HuH-7.5 (cell line): ENCODE measurements at places on chromosomes 3 and 15.

GRCh38 chr15:61915640-61916039 is 144.6 kb downstream of the VPS13C start:
- DNase-seq: no peak

- DNase-seq: no peak
These were observed 147.7 kb downstream of the VGLL4 start for GRCh38 chr3:11495948-11496557.

DNA sequence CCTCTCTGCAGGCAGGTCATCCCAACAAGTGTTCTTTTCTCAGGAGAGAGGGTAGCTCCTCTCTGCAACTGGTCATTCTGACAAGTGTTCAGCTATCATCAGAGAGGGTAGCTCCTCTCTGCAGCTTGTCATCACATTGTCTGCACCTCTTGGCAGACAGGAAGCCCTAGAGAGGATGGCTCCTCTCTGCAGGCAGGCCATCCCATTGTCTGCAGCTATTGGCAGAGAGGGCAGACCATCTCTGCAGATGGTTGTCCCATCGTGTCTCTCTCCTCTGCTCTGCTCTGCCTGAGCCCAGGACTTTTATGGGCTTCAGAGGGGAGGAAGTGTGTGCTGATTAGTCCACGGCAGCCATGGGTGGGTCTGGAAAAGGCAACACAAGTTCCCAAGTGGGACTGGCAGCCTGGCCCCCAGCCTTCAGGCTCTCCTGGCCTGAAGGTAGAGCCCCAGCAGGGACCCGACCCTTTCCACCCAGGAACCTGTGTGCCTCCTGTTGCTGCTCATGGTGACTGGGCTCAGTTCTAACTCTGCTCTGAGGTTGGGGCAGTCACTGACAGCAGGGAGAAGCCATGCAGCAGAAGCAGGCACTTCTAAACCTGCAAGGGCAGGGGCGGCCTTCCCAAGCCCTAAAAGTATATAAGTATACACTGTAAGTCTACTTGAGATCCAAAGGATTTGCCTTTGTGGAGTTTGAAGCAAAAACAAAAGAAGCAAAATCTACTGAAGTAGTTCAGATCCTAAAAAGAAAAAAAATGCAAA is 637.9 kb downstream of the PLOD2 start:
- no peak for DNase-seq

DNA sequence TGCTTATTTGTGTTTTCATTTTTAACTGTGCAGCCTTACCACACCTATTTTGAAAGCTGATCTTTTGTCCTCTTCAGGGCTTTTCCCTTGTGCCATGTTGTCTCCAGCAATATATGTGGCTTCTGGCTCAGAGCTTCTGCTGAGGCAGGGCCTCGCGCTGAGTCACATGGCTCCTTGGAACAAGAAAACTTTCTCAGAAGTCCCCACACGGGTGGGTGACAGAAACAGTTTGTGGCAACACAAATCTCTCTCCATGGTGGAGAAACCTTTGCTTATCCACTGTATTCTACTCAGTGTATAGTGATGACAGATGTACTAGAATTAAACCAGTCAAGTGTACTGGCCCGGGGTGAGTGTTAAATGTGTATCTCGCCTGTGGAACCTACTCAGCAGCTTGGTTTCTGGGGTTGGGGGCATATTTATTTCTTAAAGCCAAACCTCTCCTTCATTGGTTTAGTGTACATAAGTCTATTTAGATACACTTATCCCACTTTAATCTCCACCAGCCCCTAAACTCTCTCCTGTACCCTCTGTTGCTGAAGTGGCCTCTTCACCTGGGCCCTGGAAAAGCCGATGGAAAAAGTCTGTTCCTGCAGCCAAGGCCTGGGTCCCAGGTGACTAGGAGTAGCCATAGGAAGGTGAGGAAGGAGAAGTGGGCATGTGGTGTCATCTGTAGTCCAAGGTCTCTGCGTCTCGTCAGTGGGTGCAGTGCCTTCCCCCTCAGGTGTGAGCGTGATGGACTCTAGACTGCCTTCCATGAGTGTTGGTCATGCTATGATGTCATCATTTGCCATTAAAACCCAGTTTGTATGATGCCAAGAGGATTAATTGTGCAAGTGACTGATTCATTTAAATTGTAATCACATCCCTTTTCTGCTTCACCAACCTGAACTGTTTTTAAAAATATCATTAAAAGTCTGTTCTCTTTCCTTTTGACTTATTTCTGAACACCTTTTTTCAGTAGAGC is 3.2 kb upstream of the FBXL22 start:
- DNase-seq: no peak

GRCh38 chr3:104596551-104596950 is 770.2 kb upstream of the ALCAM start:
- DNase-seq: peak; percentile 10

DNA sequence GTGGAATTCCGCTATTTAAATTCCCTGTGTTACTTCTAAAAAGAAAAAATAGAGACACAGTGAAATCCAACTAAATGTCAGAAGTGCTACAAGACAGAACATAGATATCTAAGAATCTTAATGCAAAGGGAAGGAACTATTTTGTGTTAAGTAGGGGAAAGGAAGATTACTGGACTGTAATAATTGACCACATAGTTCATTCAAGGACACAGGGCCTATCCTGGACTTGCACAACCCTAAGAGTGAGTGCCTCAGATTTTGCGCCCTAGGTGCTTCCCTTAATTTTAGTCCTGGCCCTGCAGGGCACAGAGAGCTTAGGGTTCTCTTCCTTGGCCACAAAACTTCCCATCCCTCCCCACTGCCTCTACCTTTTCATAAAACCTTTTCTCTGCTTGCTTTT is 3.5 kb upstream of the IL20RB start:
- DNase-seq: no peak

DNA sequence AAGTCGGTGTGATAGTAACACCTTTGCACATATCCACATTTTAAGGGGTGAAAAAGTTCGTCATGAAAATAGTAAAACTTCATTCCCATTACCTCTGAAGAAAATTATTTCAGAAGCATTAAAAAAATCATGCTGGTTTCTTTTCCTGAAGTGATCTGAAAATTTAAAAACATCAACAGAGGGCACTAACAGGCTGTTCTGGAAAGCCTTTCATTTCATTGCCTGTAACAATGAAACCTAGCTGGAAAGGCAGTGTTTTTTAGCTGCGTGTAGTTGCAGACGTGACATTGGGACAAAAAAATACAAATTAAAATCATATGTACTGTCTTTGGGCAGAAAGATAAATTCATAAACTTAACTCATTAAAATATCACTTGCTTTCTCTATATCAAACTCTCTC is 993.8 kb downstream of the GBE1 start:
- DNase-seq: no peak

- DNase-seq: no peak
These were observed 466.2 kb upstream of the ADAMTS9 start for GRCh38 chr3:65153850-65154512.

DNA sequence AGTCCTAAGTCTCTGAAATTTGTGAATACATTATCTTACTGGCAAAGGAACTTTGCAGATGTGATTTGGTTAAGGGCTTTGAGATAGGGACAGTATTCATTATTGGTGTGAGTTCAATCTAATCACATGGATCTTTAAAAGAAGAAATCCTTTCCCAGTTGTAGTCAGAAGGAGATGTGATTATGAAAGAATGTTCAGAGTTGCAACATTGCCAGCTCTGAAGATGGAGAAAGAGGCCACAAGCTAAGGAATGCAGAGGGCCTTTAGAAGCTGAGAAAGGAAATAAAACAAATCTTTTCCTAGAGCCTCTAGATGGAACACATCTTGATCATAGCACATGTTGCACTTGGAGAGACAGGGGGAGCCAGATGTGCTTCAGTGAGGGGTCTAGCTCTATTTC is 27.7 kb upstream of the SIAH2 start:
- no peak for DNase-seq

- DNase-seq: no peak
These were observed 186.7 kb upstream of the WNT5A start for GRCh38 chr3:55673764-55674163.

DNA sequence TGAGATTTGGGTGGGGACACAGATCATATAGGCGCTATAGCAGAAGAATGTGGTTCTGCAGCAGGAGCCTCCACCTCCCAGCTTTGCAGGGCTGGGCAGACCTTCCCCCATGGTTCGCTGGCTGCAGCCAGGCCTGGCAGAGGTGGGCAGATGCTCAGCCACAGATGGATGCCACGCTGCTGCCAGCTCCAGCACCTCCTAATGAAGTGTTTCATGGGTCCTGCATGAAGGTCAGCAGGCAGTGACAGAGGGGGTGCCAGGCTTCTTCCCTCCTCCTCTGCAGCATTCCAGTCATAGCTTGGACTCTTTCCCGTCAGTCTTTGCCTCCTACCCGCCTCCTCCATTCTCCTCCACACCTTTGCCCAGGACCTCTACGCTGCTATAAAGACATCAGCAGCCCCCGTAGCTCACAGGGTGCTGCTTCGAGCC is 85.9 kb downstream of the SLCO3A1 start:
- DNase-seq: no peak

GRCh38 chr3:114466251-114466650 is 172.4 kb downstream of the TIGIT start:
- no peak for DNase-seq

DNA sequence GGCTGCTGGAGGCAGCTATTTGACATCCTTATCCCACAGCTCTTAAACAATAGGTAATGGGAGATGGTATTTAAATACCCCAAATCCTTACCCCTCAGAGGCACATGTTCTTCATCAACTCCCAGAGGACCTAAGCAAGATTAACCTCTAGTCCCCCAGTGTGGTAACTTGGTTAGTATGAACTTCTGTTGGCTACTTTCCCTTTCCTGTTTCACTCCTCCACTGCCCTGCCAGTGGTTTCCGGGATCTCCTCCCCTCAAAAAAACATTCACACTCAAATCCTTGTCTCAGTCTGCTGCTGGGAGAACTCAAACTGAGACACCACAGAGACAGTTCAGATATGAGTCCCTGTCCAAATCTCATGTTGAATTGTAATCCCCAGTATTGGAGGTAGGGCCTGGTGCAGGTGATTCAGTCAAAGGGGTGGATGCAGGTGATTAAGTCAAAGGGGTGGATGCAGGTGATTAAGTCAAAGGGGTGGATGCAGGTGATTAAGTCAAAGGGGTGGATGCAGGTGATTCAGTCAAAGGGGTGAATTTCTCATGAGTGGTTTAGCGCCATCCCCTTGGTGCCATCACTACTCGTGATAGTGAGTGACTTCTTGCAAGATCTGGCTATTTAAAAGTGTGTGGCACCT is 335.0 kb upstream of the CTNNB1 start:
- DNase-seq: no peak

DNA sequence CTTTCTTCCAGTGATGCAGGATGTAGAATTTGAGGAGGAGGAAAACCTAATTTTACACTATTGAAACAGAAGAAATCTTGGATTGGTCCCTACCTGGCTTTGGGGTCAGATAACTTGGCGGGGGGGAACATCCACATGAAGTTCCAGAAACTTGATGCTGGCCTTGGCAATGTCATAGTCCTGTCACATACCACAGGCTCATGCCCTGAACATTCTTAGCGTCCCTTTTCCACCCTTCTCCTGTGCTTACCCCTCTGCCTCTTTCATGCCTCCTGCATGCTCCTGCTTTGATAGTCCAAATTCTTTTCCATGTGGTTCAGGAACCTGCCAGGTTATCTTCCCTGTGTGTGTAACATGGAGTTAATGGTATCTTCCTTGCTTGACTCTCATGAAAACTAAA is 110.6 kb downstream of the UNC13C start:
- no peak for DNase-seq

DNA sequence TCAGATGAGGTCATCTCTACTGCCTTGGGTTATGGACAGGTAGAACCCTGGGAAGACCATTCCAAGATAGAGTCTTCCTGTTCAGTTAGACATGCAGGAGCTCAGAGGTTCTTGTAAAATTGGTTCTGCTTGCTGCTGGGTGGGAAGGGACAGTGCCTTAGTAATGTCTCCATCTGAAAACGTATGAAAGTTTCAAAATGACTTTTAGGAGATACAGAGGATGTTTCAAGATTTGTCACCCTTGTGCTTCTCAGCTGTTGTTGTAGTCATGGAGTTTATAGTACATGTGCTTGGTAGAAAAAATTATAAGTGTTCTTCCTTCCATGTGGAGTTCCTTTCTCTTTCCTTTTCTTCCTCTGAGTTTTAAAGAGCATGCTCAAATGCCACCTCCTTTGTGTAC is 885.2 kb upstream of the CFAP20DC start:
- no peak for DNase-seq

GRCh38 chr3:31752305-31753049 is 219.8 kb downstream of the STT3B start:
- no peak for DNase-seq

DNA sequence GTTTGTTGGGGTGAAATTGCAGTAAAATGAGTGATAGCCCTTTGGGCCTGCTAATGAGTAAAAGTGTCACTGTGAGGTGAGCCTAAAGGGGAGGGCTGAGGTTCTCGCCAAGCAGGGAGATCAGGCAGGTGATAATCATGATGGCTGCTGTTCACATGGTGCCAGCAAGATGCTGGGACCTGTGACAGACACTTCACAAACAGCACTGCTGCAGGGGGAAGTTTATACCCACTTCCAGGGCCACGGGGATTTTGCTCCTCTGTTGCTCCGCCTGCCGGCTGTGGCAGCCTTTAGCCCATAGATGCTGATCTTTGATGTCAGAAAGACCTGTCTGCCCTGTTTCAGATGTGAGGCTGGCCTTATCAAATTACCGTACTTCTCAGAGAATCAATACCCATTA is 96.7 kb downstream of the SV2B start:
- no peak for DNase-seq

DNA sequence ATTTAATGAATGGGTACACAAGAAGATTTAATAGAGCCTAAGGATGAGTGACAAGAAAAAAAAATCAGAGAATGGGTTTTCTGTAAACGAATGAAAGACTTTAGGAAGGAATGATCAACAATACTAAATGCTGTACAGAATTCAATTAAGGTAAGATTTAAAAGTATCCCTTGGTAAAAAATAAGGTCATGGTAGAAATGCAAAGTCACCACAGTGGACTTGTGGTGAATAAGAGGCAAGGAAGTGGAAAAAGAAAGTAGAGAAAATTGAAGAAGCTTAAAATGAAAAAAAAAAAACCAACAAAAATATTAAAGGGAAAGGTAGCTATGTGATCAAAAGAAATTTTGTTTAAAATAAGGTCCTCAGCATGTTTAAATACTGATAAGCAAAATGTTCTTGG is 82.4 kb downstream of the PLSCR2 start:
- no peak for DNase-seq

DNA sequence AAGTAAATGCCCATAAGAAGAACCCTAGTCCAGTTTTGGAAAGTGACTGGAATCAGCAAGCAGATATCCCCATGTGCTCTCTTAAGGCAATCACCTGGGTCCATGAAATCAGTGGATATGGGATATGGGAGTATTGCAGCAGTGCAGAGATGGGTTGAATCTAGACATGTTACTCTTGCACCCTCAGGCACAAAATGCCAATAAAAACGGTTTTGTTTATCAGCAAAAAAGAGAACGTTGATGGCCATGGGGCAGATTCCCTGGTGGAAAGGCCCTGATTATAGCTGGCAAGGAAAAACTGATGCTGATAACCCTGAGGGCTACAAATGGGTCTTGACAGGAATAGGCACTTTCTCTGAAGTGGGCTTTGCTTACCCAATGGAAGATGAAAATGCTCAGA is 380.2 kb upstream of the SEMA6D start:
- DNase-seq: no peak

DNA sequence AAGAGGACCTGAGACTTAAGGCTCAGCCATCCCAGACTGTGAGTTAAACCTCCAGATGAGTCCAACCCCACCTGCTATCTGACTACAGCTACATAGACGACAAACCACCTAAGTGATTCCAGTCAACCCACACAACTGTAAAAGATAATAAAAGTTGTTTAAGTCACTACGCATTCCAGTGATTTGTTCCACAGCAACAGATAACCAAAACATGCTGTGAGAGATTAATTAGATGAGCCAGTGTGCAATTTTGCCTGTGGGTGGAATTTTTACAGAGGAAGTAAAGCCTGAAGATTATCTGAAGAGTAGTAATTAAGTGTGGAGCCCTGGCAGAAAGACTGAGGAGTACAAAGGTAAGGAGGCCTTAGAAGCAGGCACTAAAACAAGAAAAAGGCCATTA is 5.4 kb downstream of the BTBD1 start:
- no peak for DNase-seq
